ENCODE measurements at places on chromosomes 3 and 15.

GRCh38 chr3:9260305-9260704 lies 10.9 kb upstream of the SRGAP3 start:
- DNase-seq, result no peak

DNA sequence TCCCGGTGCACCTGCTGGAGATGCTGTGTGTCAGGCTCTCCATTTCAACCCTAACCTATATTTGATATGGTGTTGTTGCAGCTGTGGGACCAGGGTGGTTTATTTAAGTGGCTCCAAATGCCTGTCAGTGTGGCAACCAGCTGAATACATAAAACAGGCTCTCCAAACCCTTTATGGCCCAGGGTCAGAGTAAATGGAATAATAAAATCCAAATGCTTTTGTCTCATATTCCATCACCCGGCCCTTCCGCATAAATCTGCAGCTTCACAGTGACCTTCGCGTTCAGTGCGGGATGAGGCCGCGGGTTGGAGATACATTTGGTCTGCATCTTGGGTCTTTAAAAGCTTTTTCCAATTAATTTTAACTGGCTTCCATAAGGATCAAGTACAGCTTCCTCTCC lies 382.1 kb upstream of the NR2F2 start:
- no peak for DNase-seq

DNA sequence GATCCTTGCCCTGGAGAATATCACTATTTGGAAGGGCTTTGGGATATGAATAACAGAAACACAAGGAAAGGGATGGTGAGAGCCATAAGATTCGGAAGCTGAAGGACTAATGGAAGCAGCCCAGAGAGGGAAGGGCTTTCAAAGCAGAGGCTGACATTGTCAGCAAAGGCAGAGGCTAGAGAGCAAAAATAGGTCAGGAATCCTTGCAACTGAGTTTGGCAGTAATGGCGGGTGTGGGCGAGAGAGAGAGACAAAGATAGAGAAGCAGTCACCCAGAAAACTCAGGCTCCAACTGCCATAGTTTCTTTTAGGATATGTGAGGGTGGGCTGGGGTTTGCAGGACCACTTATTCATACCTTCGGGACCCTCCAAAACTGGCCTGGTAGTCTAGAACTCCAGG lies 248.6 kb downstream of the OPA1 start:
- DNase-seq, result no peak

- no peak for DNase-seq
Measured at GRCh38 chr3:50405249-50405648, 45.9 kb upstream of the TMEM115 start.

- no peak for DNase-seq
Measured at GRCh38 chr3:58356054-58356453, 23.4 kb downstream of the PXK start.

GRCh38 chr3:56269755-56270535 lies 198.3 kb downstream of the ERC2 start:
- DNase-seq, result no peak

GRCh38 chr15:27490867-27491595 lies 520.0 kb downstream of the GABRG3 start:
- no peak for DNase-seq

DNA sequence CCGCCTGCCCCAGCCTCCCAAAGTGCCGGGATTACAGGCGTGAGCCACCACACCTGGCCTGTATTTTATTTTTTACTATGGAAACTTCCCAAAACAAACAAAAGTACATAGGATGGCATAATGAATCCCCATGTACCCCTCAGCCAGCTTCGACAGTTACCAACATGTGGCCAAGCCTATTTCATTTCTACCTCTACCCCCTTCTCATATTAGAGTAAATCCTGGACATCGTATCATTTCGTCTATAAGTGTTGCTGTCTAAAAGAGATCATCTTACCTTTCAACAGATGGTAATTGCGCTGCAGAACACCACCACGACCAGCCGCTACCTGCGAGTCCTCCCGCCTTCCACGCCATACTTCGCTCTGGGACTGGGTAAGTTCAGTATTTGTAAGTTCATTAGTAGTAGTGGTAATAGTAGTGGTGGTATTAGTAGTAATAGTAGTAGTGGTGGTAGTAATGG lies 44.9 kb downstream of the DLEC1 start:
- no peak for DNase-seq

GRCh38 chr3:10232137-10232536 lies 16.1 kb upstream of the TATDN2 start:
- DNase-seq, result no peak

- no peak for DNase-seq
Measured at GRCh38 chr3:169633789-169634188, 29.7 kb downstream of the MECOM start.

DNA sequence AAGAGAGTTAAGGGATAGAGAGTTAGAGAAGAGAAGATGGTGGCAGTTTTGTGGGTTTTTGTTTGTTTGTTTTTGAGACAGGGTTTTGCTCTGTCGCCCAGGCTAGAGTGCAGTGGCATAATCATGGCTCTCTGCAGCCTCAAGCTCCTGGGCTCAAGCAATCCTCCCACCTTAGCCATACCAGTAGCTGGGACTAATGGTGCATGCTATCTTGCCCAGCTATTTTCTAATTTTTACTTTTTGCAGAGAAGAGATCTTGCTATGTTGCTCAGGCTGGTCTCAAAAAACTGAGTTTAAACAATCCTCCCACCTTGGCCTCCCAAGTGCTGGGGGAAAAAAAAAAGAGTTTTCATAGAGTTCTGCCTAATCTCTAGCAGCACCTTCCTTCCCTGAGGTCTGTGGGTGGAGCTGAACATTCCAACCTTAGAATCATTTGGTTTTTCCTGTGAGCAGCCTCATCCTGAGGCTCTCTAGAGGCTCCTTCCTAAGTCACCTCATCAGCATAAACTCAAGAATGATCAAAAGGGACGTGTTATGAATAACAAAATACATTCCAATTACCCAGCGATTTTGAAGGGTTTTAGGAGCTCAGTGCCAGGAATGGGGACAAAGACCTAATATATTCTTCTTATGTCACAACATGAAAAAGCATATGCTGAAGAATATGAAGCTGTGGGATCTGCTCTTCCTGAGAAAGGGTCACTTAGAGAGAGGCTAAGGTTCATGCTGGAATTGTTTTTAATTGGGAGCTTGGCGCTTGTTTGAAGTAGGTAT lies 180.6 kb downstream of the LSAMP start:
- no peak for DNase-seq

DNA sequence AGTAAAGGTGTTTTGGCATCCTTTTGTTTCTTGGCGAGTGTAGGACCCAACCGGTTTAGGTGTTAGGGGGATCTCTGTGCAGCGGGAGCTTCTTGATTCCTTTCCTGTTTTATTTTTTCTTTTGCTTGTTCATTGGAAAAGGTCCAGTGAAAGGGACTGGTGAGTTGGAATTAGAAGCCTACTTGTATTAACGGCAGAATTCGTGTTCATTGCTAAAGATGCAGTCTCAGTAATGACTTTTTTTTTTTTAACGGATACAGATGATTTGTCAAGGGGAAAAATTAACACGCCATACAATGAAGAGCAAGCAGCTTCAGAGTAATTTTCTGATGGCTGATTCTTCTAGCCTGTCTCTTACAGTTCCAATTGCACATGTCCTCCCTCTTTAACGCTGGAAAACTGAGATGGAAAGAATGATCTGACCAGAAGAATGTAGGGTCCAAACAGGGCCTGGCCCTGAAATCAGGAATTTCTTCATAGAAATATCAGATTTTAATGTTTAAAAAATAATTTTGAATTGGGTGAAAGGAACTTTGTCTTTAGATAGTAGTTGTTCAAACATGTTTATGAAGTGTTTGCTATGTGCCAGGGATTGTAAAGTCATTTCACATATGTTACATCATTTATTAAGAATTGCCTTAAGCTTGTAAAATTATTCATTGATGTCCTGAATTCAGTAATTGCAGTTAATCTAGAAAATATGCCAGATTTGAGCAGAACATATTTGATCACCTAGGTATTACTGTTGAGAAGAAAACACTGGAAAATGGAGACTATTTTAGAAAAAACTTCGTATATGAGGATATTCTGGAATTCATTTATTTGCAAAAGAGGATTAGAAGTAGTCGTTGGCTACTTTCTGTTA lies 1.4 kb downstream of the MAPK6 start:
- no peak for DNase-seq

GRCh38 chr3:177789500-177789899 lies 592.2 kb upstream of the TBL1XR1 start:
- no peak for DNase-seq

GRCh38 chr3:36893137-36893557 lies 51.7 kb downstream of the TRANK1 start:
- no peak for DNase-seq

- no peak for DNase-seq
Measured at GRCh38 chr3:127194601-127195187, 1.8 kb downstream of the PRR23E start.

- DNase-seq, result peak; percentile 50
Measured at GRCh38 chr15:73240866-73241499, 127.8 kb downstream of the HCN4 start.

DNA sequence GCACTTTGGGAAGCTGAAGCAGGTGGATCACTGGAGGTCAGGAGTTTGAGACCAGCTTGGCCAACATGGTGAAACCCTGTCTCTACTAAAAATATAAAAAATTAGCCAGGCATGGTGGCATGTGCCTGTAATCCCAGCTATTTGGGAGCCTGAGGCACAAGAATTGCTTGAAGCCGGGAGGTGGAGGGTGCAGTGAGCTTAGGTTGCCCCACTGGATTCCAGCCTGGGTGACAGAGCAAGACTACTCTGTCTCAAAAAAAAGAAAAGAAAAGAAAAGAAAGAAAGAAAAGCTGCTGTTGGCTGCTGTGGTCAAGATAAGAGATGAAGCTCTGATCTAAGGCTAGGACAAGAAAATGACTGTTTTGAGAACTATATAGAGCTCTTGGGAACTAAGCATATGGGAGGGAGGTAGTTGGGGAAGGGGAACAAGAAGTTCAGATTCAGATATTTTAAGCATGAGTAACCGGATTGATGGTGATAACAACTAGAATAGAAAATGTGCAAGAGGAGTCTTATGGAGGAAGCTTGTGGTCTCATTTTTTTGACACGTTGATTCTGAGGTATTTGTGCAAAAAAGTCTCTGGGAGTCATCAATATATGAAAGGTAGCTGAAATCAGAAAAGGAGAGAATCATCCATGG lies 25.7 kb downstream of the DNAH12 start:
- DNase-seq, result no peak

DNA sequence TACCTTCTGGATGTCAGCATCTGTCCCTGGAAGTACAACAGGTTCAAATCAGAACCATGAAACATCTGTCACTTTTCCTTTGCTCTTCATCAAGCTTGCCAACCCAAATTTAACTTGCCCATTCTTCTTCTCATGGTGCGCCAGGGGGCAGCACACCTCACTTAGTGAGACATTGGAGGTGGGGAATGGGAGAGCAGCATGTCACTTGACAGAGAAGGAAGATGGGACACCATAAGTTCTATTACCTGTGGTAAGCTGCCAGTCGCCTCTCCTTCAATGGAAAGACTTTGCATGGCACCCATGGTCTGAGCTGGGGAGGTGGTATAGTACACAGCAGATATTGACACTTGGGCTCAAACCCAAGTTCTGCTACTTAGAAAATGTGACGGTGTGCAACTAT lies 2.9 kb downstream of the SCN5A start:
- DNase-seq, result no peak

- DNase-seq, result no peak
Measured at GRCh38 chr3:53618936-53619335, 124.5 kb downstream of the CACNA1D start.

GRCh38 chr3:22893644-22894325 lies 309.3 kb upstream of the UBE2E2 start:
- no peak for DNase-seq

DNA sequence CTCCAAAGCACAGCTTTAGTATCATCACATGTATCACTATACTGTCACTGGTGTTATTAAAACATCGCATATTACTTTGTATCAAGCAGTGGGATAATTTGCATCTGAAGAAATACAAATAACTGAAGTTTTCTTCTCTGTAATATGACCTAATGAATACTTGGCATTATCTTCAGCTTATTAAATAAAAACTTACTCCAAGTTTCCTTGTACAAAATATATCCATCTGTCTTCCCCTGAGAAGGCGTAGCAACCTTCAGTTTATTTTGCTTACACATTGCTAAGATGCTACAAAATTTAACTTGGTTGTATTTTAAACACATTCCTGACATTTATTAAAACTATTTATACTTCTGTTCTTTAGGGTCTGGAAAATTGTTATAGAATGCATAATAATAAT lies 13.7 kb downstream of the FGF7 start:
- DNase-seq, result no peak

GRCh38 chr3:32106929-32107362 lies 526 bp downstream of the GPD1L start:
- no peak for DNase-seq

DNA sequence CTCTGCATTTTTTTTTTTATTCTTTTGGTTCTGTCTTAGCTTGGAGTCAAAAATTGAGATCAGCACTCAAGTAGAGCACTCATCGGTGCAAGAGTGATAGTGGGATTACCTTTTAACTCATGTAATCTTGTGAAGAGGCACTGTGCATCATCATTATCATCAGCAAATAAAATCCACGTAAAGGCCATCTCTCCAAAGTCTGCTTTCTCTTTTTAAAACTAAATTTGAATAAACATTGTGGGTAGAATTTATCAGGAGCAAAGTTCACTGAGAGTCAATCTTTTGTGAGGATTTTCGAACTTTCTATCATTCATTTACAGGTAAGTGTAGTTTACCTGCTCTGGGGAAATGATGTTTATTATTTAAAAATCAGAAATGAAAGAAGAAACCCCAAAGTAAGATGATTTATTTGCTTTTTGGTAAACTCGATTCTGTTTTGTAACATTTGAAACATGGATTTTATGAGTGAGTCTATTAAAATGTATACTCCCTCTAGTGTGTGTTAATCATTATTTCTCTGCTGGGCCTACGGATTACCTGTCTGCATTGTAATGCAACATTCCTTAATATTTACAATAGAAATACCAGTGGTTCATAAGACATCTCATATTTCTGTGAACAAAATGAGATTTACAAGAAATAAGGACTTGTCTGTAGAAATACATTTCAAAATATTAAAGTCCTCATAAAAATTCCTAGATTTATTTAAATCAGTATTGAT lies 327.7 kb upstream of the NAALADL2 start:
- no peak for DNase-seq

- no peak for DNase-seq
Measured at GRCh38 chr3:146256851-146257486, 6.1 kb upstream of the PLSCR4 start.

- no peak for DNase-seq
Measured at GRCh38 chr15:100763835-100764750, 115.5 kb upstream of the ALDH1A3 start.

- DNase-seq, result no peak
Measured at GRCh38 chr3:122100591-122101463, 45.7 kb downstream of the CD86 start.

DNA sequence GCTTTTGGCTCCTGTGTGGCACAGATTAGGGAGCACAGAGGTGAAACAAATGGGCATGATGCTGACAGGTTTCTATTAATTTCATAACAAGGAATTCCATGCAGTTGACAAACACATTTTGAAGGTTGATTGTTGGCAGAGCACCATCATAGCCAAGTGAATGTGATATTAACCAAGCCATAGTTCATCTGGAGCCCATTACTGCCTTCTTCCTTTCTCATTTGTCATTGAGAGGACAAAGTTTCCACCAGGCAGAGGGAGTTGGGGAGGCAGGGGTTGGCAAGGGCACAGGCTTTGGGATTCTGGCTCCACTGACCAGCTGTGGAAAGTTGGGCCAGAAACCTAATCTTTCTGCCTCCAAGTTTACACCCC lies 325.2 kb downstream of the MFSD1 start:
- DNase-seq, result no peak

GRCh38 chr3:2727610-2728318 lies 382.4 kb downstream of the IL5RA start:
- no peak for DNase-seq
